ENCODE measurements at places on chromosomes 3 and 15. TPM values are rescaled to one million over a fixed set of nuclear protein-coding genes. Genes with fewer than 3 reads are reported as not detected.

Gene HGD
- 0.39 TPM for total RNA-seq

Gene CNTN4
- total RNA-seq: 16.2 TPM

Gene SIN3A
- 41.1 TPM for total RNA-seq

Gene ALPK3
- total RNA-seq: 52.1 TPM

Gene AADACL2
- total RNA-seq: not detected

Gene TMC3
- 0.21 TPM for total RNA-seq

Gene PATL2
- total RNA-seq: 0.33 TPM

Gene ANKDD1A
- total RNA-seq: 5.4 TPM

Gene TMEM207
- total RNA-seq: not detected

Gene MKRN2OS
- not detected for total RNA-seq

Gene TMEM44
- total RNA-seq: 16.2 TPM

- no peaks in the 10 kb centered on the region for H3K27me3 ChIP-seq
- peaks cover 3% of the 10 kb centered on the region for H3K4me1 ChIP-seq
- H3K36me3 ChIP-seq: no peaks in the 10 kb centered on the region
- DNase-seq: peak; percentile 50
- no peak overlapping the region for H3K4me3 ChIP-seq
These were observed 335.0 kb upstream of the CTNNB1 start for GRCh38 chr3:40864146-40864782.

- no peak overlapping the region for H3K27ac ChIP-seq
- H3K4me3 ChIP-seq: no peak overlapping the region
- DNase-seq: no peak
- H3K27me3 ChIP-seq: no peaks in the 10 kb centered on the region
- no peaks in the 10 kb centered on the region for H3K4me1 ChIP-seq
- H3K36me3 ChIP-seq: no peaks in the 10 kb centered on the region
These were observed 383.5 kb upstream of the IL12A start for GRCh38 chr3:159605101-159605500.

DNA sequence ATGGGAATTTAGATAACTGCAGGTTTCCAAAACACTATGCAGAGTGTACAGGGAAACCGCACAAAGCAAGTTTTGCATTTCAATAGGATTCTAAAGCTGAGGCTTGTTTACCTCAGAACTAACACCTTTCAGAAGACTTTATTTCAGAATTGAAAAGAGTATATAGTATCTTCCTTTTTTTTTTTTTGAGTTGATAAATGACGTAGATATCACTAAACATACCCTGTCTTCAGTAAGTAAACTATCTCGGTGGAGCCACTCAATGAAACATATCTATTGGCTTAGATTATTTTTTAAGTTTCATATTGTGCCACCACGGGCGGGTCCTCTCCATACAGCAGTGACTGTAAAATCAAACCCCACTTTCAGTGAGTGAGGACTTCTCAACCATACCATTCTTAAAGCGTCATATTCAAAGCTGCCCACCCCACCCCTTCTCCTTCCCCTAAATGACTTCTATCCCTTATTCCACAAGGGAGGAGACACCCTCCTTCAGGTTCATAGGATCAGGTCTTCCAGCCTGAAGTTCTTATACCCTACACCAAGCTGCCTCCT, 2.0 kb upstream of the TBL1XR1 start:
- no peak for DNase-seq
- no peaks in the 10 kb centered on the region for H3K36me3 ChIP-seq
- H3K27me3 ChIP-seq: no peaks in the 10 kb centered on the region
- no peak overlapping the region for H3K4me3 ChIP-seq
- peaks cover 13% of the 10 kb centered on the region for H3K4me1 ChIP-seq

- no peaks in the 10 kb centered on the region for H3K36me3 ChIP-seq
- DNase-seq: no peak
- H3K4me3 ChIP-seq: no peak overlapping the region
- H3K27ac ChIP-seq: no peak overlapping the region
- no peaks in the 10 kb centered on the region for H3K27me3 ChIP-seq
- no peaks in the 10 kb centered on the region for H3K4me1 ChIP-seq
These were observed 126.3 kb downstream of the DMXL2 start for GRCh38 chr15:51496246-51496645.

- no peak for DNase-seq
- no peak overlapping the region for H3K27ac ChIP-seq
- no peaks in the 10 kb centered on the region for H3K36me3 ChIP-seq
- no peak overlapping the region for H3K4me3 ChIP-seq
These were observed 595.8 kb upstream of the NR2F2 start for GRCh38 chr15:95734422-95735316.

DNA sequence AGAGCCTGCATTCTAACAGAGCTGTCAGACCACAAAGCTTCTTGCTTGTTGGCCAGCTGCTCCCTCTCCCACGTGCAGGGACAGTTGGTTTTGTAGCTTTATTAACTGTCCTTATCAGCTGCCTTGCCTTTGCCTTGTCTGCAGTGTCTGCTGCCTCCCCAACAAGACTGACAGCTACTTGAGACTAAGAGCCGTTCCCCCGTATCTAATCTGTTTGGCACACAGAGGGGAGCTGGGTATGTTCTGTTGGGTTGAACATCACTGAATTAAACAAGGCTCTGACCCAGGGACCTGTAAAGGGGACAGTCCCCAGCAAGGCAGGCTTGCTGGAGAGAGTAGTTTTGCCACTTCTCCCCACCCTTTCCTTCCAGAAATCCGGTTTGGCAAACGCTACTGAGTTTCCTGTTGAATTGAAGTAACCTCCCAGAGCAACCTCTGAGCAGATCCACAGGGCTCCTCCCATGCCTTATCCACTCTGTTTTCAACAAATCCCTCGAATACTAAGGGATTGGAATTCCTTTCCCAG, 116.1 kb downstream of the ANP32A start:
- no peaks in the 10 kb centered on the region for H3K27me3 ChIP-seq
- no peak overlapping the region for H3K4me3 ChIP-seq
- H3K4me1 ChIP-seq: peaks cover 72% of the 10 kb centered on the region
- no peaks in the 10 kb centered on the region for H3K36me3 ChIP-seq
- peak; percentile 85 for DNase-seq

GRCh38 chr3:138442433-138442832, 8.0 kb downstream of the ESYT3 start:
- H3K4me1 ChIP-seq: peaks cover 29% of the 10 kb centered on the region
- no peak overlapping the region for H3K4me3 ChIP-seq
- no peak for DNase-seq
- peaks cover 4% of the 10 kb centered on the region for H3K27me3 ChIP-seq

DNA sequence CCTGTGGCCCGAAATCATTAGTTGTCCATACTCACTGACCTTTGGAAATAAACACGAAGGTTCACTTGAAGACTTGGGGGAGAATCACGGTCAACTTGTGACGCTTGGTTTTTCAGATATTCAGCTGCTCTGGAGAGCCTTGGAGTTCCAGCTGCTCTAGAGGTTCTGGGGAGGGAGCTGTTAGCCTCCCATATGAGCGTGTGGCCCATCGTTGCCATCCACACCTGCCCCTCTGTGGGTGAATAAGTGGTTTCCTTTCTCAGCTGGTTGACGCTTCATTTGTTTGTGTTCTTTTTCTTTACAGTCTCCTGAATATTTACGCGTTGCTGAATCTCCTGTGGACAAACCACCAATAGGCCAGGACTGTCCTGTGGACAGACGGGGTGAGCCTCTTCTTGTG, 35.6 kb downstream of the APBA2 start:
- no peaks in the 10 kb centered on the region for H3K36me3 ChIP-seq
- DNase-seq: no peak
- no peaks in the 10 kb centered on the region for H3K27me3 ChIP-seq
- no peak overlapping the region for H3K4me3 ChIP-seq
- no peaks in the 10 kb centered on the region for H3K4me1 ChIP-seq
- no peak overlapping the region for H3K27ac ChIP-seq

GRCh38 chr3:12782172-12782815, 14.2 kb upstream of the CAND2 start:
- no peak overlapping the region for H3K27ac ChIP-seq
- peaks cover 4% of the 10 kb centered on the region for H3K4me1 ChIP-seq
- DNase-seq: peak; percentile 31
- H3K27me3 ChIP-seq: no peaks in the 10 kb centered on the region
- no peak overlapping the region for H3K4me3 ChIP-seq
- H3K36me3 ChIP-seq: no peaks in the 10 kb centered on the region

DNA sequence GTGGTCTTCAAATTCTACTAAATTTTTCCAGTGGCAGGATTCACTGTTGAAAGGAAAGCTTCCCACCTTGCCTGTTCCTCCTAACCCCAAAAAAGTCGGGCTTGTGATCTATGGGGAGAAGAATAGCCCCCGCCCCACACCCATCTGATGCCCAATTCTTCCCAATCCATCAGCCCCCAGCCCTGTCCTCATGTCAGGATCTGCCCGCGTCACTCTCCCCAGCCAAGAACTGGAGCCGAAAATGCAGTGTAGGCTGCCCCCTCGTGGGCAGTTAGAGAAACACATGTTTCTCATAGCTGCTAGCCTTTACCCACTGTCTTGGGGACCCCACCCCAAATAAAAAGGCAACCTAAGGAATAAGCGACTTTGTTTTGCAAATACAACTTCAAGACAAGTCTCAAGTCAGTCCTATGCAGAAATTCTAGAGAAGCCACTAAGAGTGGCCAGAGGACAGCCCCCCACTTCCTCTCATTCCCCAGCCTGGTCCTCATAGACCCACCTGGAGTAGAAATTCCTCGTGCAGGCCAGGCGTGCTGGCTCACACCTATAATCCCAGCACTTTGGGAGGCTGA, 13.0 kb upstream of the CSK start:
- H3K4me3 ChIP-seq: no peak overlapping the region
- no peak overlapping the region for H3K27ac ChIP-seq
- DNase-seq: peak; percentile 62
- H3K27me3 ChIP-seq: no peaks in the 10 kb centered on the region

DNA sequence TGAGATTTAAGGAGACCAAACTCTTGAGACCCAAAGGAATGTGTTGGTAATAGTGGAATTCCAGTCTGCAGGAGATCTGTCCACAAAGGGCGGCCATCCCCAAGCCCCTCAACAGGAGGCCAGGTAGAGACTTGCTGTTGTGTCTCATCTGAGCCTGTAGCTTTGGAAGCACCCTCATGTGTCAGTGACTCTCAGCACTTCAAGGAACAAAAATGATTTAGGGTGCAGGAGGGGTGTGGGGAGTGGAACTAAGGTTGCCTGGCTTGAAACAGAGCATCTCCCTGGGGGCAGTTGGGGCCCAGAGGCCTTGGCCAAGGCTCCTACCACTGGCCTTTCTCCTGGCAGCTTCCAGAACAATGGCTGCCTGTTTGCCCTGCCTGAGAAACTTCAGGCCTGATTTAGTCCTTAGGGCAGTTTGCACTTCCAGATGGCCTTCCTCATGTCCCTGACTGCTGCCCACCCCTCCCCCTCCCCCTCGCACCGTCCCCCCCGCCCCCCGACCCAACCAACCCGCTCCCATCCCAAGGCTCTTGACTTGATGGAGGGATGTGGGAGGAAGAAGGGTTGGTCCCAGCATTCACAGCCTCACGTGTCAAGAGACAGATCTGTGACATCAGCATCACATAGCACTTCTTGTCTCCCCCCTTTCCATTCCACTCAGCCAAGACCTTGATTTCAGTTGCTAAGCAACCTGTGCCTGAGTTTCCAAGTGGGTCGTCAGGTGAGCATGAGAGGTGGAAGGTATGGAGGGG, 77.1 kb downstream of the CORO2B start:
- H3K27ac ChIP-seq: no peak overlapping the region
- H3K36me3 ChIP-seq: no peaks in the 10 kb centered on the region
- H3K27me3 ChIP-seq: no peaks in the 10 kb centered on the region
- no peak overlapping the region for H3K4me3 ChIP-seq
- no peak for DNase-seq

GRCh38 chr15:40960925-40961324, 7.7 kb downstream of the CHAC1 start:
- no peak overlapping the region for H3K4me3 ChIP-seq
- no peaks in the 10 kb centered on the region for H3K4me1 ChIP-seq
- no peaks in the 10 kb centered on the region for H3K36me3 ChIP-seq
- H3K27ac ChIP-seq: no peak overlapping the region
- H3K27me3 ChIP-seq: no peaks in the 10 kb centered on the region

GRCh38 chr3:46417841-46418611, 11.0 kb downstream of the CCRL2 start:
- H3K4me1 ChIP-seq: peaks cover 51% of the 10 kb centered on the region
- no peaks in the 10 kb centered on the region for H3K27me3 ChIP-seq
- H3K27ac ChIP-seq: peak overlapping the region; percentile 68
- no peak for DNase-seq

GRCh38 chr3:114078126-114078525, 21.6 kb downstream of the QTRT2 start:
- no peak overlapping the region for H3K27ac ChIP-seq
- H3K4me1 ChIP-seq: peaks cover 5% of the 10 kb centered on the region
- no peak for DNase-seq
- H3K4me3 ChIP-seq: no peak overlapping the region
- H3K27me3 ChIP-seq: no peaks in the 10 kb centered on the region

- no peak for DNase-seq
- H3K4me3 ChIP-seq: no peak overlapping the region
- H3K27ac ChIP-seq: no peak overlapping the region
- H3K4me1 ChIP-seq: peaks cover 14% of the 10 kb centered on the region
- H3K36me3 ChIP-seq: no peaks in the 10 kb centered on the region
These were observed 3.0 kb upstream of the IFT57 start for GRCh38 chr3:108225221-108225620.

- H3K27ac ChIP-seq: peak overlapping the region; percentile 11
- no peaks in the 10 kb centered on the region for H3K27me3 ChIP-seq
- H3K4me1 ChIP-seq: no peaks in the 10 kb centered on the region
- peak; percentile 91 for DNase-seq
- H3K36me3 ChIP-seq: no peaks in the 10 kb centered on the region
These were observed 40.4 kb downstream of the WHAMM start for GRCh38 chr15:82849556-82850512.

DNA sequence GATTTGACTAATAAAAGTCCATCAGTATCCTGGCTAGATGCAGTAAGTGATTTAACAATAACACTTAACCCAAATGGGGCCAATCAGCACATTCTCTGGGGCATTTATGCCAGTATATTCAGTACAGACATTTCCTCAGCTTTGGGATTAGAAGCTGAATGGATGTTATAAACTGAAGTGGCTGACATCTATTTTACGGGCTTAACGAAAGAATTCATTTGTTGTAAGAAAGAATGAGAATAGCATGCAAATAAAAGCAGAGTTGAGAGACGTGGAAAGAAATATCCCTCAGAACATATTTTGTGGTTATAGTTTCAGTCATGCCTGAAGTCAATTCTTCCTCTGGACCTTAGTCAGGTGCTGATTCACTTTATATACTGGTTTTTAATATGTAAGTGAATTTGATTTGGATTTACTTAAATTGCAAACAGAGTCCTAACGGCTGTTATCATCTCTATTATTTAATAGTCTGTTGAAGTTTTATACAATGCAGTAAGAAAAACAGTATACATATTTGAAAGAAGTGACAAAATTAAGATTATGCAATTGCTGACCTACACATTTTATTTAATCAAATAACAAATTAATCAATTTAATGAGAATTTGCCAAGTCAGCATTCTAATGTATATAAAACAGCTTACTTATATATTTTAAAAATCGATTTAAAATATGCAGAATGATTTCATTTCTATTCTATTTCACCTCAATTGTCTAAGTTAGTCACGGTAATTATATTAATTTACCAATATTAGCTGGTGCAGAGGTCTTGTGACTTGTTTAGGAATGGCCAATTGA, 513.9 kb upstream of the CADM2 start:
- no peaks in the 10 kb centered on the region for H3K36me3 ChIP-seq
- no peaks in the 10 kb centered on the region for H3K4me1 ChIP-seq
- no peak overlapping the region for H3K27ac ChIP-seq
- no peak overlapping the region for H3K4me3 ChIP-seq

- H3K27me3 ChIP-seq: no peaks in the 10 kb centered on the region
- no peaks in the 10 kb centered on the region for H3K4me1 ChIP-seq
- H3K4me3 ChIP-seq: no peak overlapping the region
- no peaks in the 10 kb centered on the region for H3K36me3 ChIP-seq
- DNase-seq: peak; percentile 98
- no peak overlapping the region for H3K27ac ChIP-seq
These were observed 32.9 kb downstream of the B3GNT5 start for GRCh38 chr3:183285828-183286457.

Data from cardiac muscle cell (in vitro differentiated cells and primary cell).